Activated CD4-positive, alpha-beta T cell treated with anti-CD3 and anti-CD28 coated beads, Interleukin-2, amount 50 U/mL, for 1 hour (primary cell): ENCODE measurements at places on chromosomes 7 and 10.

- no peak for DNase-seq
Observed at GRCh38 chr10:88178758-88179157, 315.3 kb downstream of the PTEN start.

DNA sequence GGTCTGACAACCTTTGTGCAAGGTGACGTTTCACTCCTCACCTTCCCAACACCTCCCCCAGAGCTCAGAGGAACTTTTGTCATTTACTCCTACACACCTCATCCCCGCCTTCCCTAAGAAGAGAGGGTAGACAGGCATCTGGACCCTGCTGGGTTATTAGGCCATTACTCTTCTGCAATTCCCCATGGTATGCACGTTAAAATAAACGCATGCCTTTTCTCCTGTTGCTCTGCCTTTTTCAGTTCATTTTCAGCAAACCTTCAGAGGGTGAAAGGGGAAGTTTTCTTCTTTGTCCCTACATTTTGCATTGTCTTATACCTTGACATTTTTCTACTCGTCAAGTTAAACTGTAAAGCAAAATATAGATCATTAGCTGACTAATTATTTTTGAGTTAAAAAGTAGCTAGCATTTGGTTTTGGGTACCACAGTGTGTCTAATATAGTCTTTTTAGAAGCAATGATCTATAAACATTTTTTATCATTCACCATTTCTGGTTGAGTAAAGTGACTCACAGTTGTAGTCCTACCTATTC lies 10.5 kb upstream of the EDRF1 start:
- DNase-seq = no peak

DNA sequence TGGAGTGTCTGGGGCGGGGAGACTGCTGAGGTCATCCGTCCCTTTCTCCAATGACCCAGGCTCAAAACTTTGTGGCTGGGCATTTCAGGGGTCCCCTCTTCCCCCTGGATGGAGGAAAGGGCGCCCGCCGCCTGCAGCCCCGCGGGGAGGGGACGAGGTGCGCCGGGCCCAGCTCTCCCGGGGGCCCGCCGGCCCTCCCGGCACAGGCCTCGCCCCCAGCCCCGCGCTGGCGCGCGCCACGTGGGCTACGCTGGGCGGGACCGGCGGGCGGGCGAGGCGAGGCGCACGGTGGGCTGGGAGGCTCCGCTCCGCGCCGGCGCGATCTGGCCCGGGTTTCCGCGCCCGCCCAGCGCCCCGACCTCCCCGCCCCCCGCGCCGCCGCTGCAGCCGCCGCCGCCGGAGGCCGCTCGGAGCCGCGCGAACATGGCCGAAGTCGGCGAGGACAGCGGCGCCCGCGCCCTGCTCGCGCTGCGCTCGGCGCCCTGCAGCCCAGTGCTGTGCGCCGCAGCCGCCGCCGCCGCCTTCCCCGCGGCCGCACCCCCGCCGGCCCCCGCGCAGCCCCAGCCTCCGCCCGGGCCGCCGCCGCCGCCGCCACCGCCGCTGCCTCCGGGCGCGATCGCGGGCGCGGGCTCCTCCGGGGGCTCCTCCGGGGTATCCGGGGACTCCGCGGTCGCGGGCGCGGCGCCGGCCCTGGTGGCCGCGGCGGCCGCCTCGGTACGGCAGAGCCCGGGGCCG lies at the start of gene FOXK1:
Gene FOXK1 (plus strand): TSS at position 410 of the 735 bp plus-strand sequence. CDS start 14 bp downstream, at position 424.
- peak; percentile 79 for DNase-seq

- no peak for DNase-seq
Observed at GRCh38 chr10:51100221-51100620, 25.9 kb downstream of the PRKG1 start.

GRCh38 chr7:143846692-143847091 lies 55.3 kb downstream of the TCAF1 start:
- DNase-seq = no peak

DNA sequence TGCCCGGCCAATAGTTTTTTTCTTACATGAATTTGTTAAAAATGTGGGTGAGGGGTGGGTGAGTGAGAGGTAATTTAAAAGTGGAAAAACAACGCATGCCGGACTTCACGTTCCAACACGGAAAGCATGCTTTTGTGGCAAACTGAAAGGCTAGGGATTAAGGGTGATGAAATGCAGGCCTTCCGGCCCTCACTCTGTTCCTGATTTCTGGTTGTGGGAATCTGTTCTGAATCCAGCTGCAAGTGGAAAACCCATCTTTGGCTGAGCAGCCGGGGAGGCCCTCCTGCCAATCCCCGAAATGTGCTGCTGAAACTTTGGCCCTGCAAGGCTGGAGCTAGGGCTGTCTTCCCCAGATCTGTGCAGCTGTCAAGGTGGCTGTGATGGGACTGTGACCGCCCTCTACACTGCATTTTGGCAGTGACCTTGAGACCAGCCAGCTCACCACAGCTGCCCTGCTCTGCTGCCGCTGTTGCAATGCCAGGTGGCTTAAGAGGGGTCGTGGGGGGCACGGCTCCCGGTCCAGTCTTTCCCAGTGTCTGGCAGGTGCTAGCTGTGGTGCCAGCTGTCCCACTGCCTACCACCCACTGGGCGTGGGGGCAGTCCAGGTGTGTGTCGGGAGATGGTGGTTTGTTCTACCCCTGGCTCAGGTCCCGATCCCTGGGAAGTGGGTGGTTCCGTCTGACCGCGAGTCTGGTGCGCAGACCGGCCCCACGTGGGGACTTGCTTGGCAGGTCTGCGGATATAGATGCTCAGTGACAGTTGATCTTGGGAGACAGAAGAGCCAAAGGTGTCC lies 39.0 kb downstream of the TET1 start:
- DNase-seq = no peak

DNA sequence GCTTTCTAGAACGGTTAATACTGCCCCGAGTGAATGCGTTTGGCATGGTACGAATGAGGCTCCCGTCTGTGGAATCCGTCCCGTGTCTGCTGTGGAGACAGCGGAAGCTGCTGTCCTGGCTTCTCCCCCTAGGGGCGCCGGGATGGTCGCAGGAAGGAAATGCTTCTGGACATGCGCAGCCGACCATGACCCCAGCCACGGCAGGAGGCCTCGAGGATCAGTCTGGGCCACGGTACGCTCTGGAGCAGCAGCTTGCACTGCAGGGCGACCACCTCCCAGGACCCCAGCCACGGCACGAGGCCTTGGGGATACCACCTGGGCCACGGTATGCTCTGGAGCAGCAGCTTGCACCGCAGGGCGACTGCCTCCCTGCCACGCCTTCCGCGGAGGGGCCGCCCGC lies 107.9 kb downstream of the CYTH3 start:
- DNase-seq = no peak

GRCh38 chr10:10844251-10844650 lies 173.4 kb upstream of the CELF2 start:
- no peak for DNase-seq

DNA sequence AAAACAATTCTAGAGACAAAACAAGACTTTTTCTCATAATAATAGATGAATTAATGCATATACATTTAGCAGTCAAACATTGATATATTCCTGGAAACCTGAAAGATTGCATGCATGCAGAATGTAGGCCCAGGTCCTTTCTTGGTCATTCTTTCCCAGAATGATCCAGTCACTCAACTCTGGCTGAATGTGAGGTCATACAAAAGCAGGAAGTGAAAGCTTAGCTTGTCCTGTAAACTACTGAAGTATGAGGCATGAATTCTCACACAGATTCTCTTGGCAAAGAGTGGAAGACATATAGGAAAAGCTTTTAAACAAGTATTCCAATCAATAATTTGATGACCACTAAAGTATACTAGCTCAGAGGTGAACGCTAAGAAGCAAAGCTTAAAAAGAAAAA lies 253.9 kb downstream of the PPP1R3A start:
- DNase-seq = no peak

DNA sequence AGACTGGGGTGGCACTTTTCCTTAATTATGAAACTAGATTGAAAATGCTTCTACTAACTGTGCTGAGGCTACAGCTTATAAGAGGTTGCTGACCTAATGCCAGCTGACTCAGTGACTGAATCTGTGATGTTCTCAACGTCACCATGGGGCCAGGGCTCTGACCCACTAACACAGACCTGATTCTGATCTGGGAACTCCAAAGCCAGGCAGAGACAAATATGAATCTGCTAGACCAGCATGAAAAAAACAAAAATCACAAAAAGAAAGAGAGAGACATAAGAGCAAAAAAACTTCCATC lies 16.1 kb downstream of the USP6NL start:
- no peak for DNase-seq

DNA sequence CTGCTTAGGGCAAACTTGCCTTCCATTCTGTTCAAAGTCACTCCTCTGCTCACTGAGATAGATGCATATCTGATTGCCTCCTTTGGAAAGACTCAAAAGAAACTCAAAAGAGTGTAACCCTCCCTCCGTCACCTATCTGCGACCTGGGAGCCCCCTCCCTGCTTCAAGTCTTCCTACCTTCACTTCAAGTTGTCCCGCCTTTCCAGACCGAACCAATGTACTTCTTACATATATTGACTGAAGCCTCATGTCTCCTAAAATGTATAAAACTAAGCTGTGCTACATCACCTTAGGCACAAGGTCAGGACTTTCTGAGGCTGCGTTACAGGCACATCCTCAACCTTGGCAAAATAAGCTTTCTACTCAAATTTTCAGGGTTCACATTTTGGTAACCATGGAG lies 77.4 kb upstream of the C1GALT1 start:
- no peak for DNase-seq

- DNase-seq = no peak
Observed at GRCh38 chr10:11091517-11092102, 73.9 kb downstream of the CELF2 start.

- no peak for DNase-seq
Observed at GRCh38 chr10:123766761-123767160, 100.6 kb downstream of the GPR26 start.

- no peak for DNase-seq
Observed at GRCh38 chr10:119031496-119032059, 2.1 kb downstream of the NANOS1 start.

DNA sequence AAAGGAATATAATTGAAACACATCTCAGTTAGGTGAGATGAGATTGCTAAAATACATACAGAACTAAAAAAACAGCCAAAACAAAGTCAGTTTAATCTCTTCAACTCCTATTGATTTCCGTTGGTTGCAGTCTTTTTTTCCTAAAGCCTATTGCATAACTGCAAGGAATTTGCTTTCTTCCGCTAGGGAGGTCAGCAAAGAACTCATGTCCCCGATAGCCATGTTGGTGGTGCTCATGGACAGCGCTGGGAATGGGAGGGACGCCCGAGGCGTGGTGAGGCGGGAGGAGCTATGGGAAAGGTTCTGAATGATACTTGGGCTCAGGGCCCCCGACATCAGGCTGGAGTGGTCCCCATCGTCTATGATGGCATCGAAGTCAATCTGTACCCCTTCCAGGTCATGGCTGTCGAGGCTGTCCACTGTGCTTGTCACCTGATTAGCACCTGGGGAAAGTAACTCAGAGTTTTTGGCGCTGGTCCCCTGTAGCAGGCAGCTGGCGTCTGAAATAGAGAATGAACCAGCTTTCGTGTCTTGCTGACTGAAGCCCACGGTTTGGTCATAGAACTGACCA lies 261.4 kb upstream of the INHBA start:
- DNase-seq = no peak

- no peak for DNase-seq
Observed at GRCh38 chr7:1534330-1535099, 4.0 kb downstream of the MAFK start.

GRCh38 chr10:17381502-17382142 lies 72.8 kb downstream of the ST8SIA6 start:
- DNase-seq = no peak

GRCh38 chr7:92843034-92843760 lies 6.8 kb upstream of the CDK6 start:
- no peak for DNase-seq

DNA sequence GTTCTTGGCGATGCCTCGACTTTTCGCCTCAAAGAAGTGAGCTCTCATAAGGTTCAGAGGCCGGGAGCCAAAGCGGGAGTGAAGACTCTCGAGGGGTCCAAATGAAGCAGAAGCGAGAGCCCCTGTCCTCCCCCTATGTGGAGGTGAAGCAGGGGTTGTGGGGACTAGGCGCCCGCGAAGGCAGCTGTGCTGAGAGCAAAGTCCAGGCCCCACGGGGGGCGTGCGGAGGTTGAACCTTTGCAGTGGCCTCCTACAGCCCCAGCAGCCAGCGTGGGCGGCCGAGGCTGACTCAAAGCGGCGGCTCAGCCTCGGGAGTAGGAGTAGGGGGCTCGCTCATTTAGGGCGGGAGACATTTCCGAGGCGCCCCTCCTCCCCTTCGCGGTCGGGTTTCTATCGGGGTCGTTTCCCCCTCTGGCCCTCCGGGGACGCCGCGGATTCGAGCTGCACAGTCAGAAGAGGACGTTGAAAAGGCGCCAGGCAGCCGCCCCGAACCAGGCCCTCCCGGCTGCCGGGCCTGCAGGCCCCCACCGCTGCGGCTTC lies 553 bp upstream of the ADD3 start:
- DNase-seq = no peak

DNA sequence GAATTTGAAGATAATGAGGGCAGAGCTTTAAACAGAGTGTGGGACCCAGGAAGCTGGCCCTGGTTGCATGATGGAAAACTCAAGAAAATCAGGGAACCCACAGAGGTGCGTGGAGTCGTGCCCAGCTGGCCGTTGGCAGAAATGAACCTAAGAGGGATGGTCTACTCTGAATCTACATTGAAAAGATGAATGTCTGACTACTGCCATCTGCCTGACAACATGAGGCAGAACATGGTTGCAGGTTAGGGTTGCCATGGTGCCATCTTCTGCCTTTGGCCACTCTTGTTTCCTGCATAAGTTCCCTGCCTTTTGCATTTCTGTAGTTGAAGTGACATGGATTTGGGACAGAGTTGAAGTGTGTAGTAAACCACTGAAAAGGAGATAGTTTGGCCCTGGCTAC lies 138.5 kb upstream of the COBL start:
- no peak for DNase-seq

DNA sequence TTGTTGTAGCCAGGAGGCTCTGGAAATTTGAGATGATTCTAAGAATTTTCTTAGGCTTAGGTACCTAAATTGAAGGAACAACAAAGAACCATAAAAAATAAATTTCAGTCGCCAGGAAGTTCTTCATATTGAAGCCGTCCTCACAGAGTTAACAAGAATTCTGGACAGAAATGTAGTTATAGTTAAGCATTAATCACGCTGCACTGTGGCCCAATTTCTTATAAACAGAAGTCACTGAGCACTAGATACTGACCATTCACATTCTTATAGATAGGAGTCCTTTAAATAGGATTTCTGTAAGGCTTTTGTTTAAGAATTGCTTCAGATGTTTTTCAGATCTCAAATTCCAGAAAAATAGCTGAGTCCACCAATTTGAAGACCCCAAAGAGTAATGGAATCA lies 256.2 kb upstream of the PITRM1 start:
- no peak for DNase-seq

- DNase-seq = no peak
Observed at GRCh38 chr7:90681336-90682022, 85.4 kb downstream of the CDK14 start.
